ENCODE measurements at places on chromosomes 6 and 20.

DNA sequence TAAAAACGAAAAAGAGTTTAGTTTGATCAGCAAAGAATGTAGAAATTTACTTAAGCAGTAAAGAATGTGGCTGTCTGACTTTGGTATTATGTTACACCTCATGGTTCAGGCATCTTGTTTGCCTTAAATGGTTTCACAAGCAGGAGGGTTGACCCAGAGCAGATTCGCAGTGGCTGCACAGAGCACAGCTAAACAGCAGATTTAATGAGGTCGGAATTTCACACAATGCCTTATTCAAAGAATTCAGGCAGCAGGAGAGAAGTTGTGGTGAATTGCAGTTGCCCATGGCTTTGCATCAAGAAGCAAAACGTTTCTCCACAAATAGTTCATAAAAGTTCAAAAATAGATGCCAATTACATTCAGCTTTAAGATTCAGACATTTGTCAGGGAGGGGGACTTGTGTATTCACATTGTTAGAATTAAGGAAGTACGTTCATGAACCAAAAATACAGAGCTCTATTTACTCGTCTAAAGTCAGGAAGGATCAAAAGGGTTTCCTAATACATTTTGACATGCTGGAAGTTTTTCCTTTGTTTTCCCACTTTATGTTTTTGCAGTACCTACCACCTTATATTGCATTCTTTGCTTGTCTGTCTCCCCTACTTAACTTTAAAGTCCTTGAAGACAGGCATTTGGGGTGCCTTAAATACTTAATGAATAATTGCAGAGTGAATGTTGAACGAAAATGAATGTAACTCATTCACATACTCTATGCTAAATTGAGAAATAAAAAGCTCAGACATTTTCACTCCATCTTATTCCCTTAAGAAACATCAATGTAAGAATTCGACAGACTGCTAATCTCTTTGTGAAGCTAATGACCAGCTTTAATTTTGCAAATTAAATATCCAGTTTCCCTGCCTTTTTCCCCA is 1163.6 kb upstream of the CITED2 start:
- DNase-seq: no peak

DNA sequence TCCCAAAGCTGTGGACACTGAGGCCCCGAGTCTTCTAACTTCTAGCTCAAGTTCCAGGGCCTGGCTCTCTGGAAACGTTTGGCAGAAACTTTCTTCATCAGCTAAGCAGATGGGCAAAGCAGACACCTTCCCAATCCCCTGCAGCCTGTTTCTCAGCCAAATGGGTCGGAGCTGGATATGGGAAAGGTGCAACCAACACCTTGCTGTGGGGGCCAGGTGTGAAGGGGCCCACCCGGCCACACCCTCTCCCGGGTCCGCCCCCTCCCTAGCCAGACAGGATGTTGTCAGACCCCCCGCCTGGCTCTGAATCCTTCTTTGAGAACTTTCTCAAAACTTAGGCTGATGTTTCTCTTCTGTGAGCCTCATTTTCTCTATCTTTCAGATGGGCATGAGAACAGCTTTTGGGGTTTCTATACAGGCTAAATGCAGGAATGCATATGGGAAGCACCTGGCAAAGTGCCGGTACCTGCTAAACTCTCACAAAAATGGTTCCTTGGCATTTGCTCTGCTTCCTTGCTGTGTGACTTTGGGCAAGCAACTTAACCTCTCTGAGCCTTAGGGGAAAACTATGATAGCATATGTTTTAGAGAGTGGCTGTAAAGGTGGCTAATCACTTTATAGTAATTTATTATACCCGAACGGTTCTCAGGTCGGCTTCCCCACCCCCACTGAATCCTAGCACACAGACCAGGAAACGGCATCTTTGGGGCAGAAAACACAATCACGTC is 1.8 kb downstream of the SNAI1 start:
- no peak for DNase-seq

DNA sequence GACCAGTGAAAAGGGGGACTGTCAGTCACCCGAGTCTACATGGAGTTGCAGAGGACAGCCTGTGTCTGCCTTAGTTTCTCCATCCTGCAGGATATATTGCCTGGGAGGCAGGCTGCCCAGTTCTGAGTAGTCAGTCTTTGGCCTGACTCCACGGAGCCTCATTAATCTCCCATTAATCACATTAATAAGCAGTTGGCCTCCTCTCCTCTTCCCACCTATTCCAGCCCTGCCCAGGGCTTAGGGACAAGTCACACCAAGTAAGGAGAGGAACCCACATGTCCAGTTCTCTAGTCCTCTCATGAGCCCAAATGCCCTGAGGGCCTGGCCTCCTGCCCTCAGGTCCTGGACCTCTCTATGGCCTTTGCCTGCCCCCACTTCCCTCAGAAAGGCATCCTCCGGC is 1.3 kb upstream of the MUCL3 start:
- DNase-seq: no peak

GRCh38 chr6:129672341-129672682 is 37.7 kb downstream of the ARHGAP18 start:
- no peak for DNase-seq

DNA sequence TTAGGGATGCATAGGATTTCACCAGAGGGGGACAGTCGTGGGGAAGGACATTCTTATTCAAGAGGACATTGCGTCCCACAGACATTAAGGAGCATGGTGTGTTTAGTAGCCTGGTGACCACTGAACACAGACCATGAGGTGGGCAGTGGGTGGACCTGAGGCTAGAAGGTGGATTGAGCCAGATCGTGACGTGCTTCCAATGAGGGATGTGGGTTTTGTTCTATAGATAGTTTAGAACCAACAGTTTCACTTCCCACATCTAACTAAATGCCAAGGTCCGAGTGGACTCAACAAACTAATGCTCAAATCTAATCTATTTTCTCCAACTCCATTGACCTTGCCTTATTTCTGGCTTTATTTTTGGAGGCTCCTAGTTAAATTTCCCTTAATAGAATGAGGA is 58.5 kb downstream of the OGFRL1 start:
- no peak for DNase-seq

- DNase-seq: no peak
These were observed 242.9 kb downstream of the CDC5L start for GRCh38 chr6:44630125-44631028.

GRCh38 chr6:46097366-46097765 is 32.4 kb upstream of the ENPP4 start:
- DNase-seq: no peak

GRCh38 chr6:32107406-32107805 is 1.7 kb downstream of the TNXB start:
- DNase-seq: no peak

- DNase-seq: no peak
These were observed 360.7 kb upstream of the ZFP64 start for GRCh38 chr20:52552181-52552872.

- peak; percentile 81 for DNase-seq
These were observed 13.3 kb upstream of the RBPJL start for GRCh38 chr20:45293041-45294002.

DNA sequence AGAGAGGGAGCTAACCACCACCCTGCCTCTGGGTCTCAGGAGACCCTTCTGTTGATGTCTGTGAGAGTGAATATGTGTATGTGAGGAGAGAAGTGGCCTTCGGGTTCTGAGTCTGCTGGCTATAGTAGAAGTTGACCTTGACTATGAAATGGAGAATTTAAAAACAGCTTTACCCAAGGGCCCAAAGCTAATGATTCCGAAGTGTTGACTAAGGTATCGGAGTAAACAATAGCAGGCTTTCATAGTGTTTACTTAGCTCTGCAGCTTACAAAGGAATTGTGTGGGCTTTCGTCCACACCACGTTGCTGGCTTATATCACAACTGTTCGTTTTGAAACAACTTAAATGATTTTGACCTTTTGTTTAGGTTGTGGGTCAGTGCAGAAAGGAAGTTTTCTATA is 126.5 kb upstream of the JAG1 start:
- no peak for DNase-seq

DNA sequence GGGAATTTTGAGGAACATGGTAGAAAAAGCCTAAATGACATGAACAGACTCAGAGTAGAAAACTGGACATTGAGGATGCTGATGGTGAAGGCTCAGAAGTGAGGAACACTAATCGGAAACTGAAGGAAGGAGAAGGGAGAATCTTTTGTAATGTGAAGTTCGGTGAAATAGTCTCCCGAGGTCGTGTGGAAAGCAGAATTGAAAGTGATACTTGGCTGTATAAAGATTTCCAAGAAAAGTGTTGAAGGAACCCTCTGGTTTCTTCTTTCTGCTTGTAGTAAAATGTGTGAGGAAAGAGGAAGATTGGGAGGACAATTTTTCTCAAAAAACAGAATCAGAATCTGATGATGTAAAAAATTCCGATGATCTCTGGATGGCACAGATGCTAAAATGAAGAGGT is 115.4 kb downstream of the LAMP5 start:
- DNase-seq: no peak

- DNase-seq: no peak
These were observed 43.8 kb upstream of the DYNLRB1 start for GRCh38 chr20:34472246-34472925.

GRCh38 chr6:15615802-15616201 is 47.0 kb downstream of the DTNBP1 start:
- no peak for DNase-seq

DNA sequence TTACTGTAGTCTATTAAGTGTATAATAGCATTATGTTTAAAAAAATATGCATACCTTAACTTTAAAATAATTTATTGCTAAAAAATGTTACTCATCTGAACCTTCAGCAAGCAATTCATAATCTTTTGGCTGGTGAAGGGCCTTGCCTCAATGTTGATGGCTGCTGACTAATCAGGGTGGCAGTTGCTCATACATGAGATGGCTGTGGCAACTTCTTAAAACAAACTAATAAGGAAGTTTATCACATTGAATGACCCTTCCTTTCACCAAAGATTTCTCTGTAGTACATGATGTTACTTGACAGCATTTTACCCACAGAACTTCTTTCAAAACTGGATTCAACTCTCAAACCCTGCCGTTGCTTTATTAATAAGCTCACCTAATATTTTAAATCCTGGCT is 84.0 kb downstream of the TASP1 start:
- no peak for DNase-seq

Measured in stimulated activated CD4-positive, alpha-beta T cell treated with anti-CD3 and anti-CD28 coated beads, Interleukin-1b, Interleukin-23, amount 100 ng/mL, for 1 hour (primary cell).